Right ventricle myocardium inferior (tissue), 1 donor: ENCODE measurements at places on chromosomes 7 and 10.

GRCh38 chr10:122733931-122734665, 34.5 kb upstream of the C10orf120 start:
- DNase-seq: no peak

DNA sequence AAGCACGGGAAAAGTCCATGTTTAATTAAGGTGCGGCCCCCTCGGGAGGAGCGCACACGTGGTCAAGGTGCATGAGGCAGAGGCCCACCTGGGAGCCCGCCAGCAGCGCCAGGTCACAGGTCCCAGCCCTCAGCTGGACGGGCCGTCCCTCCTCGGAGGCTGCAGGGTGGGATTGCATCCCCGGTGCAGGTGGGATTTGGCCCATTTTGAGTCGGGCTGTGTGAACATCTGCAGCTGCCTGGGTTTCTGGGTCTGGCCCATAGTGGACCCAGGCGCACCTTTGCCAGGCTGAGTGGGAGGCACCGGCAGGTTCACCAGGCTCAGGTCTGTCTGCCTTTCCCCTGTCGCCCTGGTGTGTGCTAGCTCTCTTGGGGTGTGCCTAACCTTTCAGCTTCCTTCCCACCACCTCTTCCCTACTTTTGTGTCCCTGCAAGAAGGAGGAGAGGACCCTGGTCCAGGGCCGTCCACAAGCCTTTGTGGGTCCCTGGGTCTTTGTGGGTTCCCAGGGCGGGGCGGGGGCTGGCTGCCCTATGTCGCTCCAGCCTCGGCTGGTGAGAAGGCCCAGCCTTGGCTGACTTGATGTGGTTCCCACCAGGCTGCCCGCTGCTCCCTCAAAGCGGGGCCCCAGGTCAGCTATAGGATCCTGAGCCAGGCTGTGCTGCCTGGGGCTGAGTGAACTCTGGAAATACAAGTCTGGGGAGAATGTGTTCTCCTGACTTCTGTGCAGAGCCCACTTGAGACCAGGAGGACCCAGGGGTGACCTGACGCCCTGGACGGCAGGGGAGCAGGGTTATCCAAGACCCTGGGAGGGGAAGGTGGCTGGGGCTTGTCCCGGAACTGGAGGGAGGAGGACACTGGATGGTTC, 186.7 kb upstream of the SHH start:
- DNase-seq: no peak

DNA sequence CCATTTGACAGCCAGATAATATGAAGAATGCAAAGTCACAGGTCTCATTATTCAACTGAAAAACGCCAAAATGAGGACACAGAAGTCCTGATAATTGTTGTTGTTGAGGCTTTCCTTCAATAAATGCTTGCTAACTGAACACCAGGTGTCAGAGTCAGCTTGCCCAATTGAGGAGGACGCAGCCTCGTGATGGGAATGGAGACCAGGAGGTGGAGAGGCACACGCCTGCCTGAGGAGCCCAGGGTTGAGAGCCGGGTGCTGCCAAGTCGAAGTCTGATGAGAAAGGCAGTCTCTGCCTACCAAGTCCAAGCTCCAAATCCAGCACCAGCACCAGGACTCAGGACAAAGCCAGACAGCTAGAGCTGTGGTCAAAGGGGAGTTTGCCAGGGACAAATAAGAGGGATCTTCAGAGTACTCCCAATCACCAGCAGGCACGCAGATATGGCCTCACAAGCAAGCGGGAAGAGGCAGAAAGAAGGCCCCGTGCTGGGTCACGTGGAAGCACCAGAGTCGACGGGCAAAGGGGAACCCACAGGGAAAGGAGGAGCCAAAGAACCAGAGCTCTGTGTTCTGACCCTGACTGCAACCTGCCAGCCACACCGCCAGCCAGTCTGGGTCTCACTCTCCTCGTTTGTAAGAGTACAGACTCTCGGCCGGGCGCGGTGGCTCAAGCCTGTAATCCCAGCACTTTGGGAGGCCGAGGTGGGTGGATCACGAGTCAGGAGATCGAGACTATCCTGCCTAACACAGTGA, 47.6 kb downstream of the VOPP1 start:
- DNase-seq: no peak

GRCh38 chr10:1308173-1308961, 252.2 kb downstream of the WDR37 start:
- DNase-seq: no peak

GRCh38 chr10:100847440-100847839, 65.3 kb upstream of the SLF2 start:
- DNase-seq: no peak

DNA sequence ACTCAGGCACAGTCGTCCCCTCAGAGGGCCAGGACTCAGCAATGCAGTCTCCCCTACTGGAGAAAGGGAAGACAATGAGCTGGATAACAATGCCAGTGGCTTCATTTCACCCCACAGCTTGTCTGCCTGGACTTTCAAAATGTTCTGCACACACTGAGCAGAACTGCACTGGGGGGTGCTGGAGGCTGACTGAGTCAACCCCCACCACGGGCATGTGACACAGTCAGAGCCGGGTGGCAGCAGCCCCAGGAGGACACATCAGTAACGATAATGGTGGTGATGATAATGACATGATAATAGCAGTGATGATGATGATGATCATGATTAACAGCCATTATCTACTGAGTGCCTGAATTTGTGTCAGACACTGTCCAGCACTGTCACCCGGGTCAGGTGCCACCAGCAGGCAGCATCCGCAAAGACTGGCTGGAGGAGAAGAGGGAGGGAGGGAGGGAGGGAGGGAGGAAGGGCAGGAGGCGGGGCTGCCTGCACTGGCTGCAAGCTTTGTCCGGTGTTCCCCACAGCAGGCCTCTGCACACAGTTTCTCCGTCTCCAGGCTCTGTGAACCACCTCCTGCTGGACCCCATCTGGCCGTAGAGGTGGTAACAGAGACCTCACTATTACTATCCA, 67.4 kb downstream of the PLXNA4 start:
- DNase-seq: no peak

DNA sequence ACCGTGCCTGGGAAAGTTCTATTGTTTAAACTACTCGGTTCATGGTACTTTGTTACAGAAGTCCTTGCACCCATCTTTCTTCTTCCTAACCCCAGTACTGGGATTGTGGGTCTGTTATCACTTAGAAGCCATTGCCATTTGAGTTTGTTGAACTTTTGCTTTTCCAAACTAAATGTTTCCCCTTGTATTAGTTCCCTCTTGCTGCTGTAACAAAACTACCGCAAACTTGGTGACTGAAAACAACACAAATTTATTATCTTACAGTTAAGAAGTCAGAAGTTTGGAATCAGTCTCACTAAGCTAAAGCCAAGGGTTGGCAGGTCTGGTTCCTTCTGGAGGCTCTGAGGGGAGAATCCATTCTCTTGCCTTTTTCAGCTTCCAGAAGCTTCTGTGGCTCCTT, 6.9 kb upstream of the LAMB4 start:
- no peak for DNase-seq

DNA sequence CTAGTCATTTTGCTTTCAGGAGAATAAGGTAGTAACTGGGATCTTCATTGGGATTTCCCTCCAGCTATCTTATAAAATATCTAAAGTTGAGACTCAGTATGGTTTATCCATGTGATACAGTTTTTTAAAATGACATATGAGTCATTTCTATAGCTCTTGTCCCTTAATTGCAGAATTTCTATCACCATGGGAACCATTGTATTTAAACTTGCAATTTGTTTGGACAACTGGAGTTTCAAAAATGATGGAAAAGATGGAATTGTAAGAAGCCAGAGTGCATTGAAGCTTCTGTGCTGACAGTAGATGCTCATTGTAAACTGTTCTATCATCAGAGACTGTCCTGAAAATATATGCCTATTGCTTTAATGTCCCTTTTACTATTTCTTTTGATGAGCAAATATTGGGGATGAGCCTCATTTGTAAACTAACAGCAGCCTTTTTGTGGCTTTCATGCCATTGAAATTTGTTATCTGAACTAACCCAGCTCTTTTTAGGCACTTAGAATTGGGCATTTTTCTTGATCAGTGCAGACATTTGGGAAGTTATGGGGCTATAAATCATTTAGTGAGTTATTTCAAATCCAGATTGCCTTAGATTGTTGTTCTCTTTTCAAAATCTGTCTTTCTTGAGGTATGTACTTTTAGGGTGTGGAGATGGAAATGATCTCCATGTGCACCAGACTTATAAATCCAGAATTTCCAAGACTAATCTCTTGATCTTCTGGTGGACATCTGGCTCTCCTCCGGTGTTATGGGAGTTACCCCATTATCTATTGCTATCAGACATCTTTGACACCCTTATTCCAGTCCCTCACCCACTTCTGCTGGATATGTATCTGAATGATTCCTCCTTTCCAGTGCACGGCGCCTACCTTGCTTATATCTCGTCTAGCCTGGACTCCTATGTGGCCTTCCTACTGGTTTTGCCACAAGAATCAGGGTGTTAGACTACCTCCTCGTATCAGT, 159.0 kb downstream of the SND1 start:
- DNase-seq: no peak

- peak; percentile 86 for DNase-seq
These were observed at the start of gene DIP2C for GRCh38 chr10:689452-690371. Gene DIP2C, minus strand, starts transcription at chr10:689668. Its CDS starts 90 bp downstream, at chr10:689578.

DNA sequence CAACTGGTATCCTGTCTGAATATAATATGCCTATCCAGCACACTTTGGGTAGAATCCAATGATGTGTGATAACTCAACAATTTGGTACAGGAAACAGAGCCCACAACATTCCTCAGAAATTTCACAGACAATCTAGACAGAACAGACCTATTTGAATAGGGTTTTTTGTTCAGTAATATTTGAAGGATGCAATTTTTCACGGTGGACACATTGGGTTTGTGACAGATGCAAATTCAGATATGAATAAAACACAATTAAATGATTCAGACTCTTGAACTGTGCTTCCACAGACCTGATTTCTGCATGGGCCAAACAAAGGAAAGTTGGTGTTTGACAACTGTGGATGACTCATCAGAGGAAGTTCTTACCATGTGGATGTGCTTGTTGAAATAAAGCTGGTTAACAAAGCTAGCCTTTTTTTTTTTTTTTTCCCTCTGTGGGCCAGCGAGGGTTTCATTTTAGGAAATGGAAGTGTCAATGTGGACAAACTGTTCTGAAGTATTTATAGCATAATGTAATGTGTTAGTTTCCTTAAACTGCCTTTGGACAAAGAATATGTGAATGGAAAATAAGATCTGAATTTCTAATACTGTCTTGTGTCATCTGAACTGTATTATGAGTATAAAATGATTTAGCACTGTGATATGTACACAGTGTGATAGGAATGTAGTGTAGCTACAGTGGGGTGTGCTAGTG, 43.2 kb upstream of the FAM133B start:
- DNase-seq: no peak

DNA sequence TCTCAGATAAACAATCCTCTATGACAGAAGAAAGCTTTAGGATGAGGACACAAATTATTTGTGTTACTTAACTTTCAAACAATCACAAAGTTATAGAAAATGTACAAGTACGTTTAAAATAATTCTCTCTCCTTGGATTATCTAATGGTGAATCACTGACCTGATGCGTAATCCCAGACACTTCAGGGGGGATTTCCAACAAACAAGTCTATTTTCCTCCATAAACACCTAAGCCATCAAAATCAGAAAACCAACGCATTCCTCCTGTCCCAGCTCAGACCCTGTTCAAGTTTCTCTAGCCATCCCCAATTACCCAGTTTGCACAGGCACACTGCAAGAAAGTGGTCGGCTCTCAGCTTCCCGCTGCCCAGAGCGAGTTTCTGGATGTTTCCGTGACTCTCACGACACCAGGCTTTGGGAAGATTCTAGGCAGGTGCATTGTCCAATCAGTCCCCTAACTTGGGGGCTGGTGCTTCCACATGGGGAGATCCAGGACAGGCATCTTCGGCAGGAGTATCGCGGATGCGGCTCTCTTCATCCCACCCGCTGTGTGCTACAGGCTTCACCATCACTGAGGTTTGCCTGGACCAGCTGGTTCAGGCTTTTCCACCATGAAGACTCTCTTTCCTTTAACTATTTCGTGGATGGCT, 200.0 kb downstream of the ZMYND11 start:
- no peak for DNase-seq

- DNase-seq: peak; percentile 51
These were observed 5.8 kb downstream of the TMEM184A start for GRCh38 chr7:1550005-1550845.

- no peak for DNase-seq
These were observed at the start of gene CPA4 for GRCh38 chr7:130292682-130293257. Gene CPA4, plus strand, starts transcription at chr7:130293161. Its CDS starts 20 bp downstream, at chr7:130293181.

GRCh38 chr7:117640465-117640864, 160.6 kb downstream of the CFTR start:
- no peak for DNase-seq

- no peak for DNase-seq
These were observed 7.1 kb downstream of the ASNS start for GRCh38 chr7:97865104-97865503.

GRCh38 chr10:31322647-31323046, 3.6 kb downstream of the ZEB1 start:
- no peak for DNase-seq

DNA sequence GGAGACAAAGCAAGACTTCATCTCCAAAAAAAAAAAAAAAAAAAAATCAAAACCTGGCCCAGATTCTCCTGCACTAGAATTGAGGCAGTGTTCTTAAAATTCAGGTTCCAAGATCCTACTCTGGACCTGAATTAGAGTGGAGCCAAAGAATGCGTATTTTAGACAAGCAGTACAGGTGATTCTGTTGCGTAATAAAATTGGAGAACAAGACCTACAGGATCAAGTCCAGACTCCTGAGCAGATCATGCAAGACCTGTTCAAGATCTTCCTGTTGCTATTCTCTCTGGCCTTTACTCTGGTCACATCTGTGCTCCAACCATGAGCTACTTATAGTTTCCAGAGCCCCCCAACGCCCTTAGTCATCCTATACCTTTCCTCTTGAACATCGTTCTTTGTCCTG, 51.5 kb upstream of the RSBN1L start:
- no peak for DNase-seq

DNA sequence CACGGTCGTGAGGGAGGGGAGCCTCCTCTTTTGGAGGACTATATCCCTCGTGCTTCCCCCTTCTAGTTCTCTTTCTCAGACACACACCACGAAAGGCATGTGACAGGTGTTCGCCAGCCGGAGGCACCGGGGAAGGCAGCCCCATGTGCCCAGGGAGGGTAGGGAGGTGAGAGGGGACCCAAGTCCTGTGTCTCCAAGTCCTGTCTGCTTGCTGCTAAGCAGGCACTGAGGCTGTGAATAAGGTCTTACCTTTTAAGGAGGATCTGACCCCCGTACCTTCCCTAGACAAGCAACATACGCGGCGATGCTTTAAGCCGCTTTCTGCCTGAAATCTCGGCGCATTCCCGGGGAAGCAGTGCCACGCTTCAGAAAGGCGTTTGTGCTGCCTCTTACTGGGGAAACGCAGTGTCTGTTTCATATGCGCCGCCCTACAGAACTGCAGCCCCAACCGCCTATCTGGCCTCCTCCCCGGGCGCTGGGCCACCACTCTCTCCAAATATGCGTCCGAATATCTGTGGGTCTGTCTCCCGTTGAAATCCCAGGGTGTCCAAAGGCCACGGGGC, 770 bp downstream of the PLXNA4 start:
- DNase-seq: peak; percentile 80

DNA sequence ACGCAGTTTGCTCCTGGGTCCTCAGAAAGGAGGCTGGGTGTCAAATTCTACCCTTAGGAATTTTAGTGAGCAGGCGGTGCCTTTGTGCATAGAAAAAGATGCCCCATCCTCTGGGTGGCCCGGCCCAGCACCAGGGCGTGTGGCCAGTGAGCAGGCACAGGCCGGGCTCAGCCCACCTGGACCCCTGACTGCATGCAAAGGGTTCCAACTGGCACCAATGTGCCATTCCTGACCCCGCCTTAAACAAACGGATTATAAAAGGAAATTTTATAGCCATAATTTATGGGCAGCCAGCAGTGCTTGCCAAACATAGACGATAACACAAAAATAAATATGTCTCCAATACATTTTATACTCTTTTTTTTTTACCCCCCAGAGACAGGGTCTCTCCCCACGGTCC, 40.1 kb upstream of the GNA12 start:
- no peak for DNase-seq

GRCh38 chr10:73625004-73625883, 16.0 kb downstream of the MYOZ1 start:
- DNase-seq: no peak
